ENCODE measurements at places on chromosomes 4 and X. TPM values are rescaled to one million over a fixed set of nuclear protein-coding genes. Genes with fewer than 3 reads are reported as not detected.
A peak's percentile ranks its signal among the peaks of the same experiment; 100 is the strongest.

Gene TEX13D
- not detected for total RNA-seq

Gene CT45A10
- total RNA-seq: not detected

Gene P2RY8
- 0.59 TPM for total RNA-seq

Gene PASD1
- not detected for total RNA-seq

DNA sequence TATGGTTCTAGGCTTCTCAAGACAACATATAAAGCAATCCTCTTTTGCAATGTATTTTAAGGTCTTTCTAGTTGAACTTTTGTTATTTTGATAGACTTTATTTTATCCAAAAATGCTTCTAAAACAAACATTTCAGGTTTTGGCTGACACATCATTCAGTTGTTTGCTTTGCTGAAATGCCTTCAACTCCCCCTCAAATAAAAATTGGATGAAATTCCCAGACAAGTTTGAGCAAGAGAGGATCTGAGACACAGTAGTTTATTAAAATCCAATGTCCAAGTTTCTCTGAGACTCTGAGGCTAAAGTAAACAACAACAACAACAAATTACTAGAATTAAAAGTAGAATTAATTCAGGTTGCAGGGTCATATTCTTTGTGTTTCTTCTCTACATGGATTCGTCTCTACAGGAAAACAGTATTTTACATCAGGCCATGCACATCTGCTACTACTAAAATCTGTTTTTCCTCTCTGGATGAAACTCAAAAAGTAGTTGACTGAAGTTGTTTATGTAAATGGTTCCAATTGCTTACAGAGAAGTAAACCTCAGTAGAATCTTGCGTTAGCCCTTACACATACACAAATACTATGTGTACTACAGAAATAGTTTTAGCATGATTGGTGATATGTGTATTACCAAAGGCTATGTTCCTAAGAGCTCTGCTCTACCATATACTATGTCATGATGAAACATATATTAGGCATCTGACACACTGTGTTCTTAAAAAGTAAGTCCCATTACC lies 64.9 kb downstream of the PRSS12 start:
- no peak for DNase-seq

DNA sequence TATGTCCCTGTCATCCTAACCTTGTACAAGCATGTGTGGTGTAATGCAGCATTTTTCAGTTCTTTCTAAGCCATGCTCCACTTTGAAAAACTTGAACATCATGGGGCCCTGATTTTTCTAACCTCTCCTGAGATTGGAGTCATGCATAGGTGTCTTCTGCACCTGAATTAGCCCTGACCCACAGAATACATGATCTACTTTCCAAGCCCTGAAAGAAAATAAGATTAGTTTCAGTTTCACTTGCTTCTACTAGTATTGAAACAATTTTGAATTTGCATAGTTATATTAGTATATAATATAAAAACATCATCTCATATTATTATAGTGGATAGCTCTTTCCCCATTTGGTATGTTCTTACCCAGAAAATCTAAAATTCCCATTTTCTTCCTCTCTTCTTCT lies 178.2 kb downstream of the HS3ST1 start:
- DNase-seq: no peak

DNA sequence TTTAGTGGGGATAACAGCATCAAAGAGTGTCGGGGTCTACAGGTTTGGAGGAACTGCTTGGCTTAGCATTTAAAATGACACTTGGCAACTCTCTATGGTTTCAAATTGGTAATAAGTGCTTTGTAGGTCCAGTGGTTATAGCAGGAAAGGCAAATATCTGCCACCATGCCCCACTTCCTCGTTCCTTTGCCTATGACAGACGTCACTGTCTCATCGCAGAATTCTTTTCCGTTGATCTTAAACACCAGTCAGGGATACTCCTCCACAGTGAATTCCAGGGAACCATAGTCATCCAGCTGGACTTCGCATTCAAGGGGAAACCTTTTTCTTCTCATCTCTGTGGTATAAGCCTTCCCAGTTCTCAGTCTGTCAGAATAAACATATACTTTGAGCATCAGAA lies 319.1 kb downstream of the GPAT3 start:
- no peak for DNase-seq

GRCh38 chr4:121072224-121073003 lies at the start of gene NDNF:
Gene NDNF (minus strand): TSS chr4:121072535. CDS start chr4:121045837, 26,698 bp downstream.
- DNase-seq: peak; percentile 15

DNA sequence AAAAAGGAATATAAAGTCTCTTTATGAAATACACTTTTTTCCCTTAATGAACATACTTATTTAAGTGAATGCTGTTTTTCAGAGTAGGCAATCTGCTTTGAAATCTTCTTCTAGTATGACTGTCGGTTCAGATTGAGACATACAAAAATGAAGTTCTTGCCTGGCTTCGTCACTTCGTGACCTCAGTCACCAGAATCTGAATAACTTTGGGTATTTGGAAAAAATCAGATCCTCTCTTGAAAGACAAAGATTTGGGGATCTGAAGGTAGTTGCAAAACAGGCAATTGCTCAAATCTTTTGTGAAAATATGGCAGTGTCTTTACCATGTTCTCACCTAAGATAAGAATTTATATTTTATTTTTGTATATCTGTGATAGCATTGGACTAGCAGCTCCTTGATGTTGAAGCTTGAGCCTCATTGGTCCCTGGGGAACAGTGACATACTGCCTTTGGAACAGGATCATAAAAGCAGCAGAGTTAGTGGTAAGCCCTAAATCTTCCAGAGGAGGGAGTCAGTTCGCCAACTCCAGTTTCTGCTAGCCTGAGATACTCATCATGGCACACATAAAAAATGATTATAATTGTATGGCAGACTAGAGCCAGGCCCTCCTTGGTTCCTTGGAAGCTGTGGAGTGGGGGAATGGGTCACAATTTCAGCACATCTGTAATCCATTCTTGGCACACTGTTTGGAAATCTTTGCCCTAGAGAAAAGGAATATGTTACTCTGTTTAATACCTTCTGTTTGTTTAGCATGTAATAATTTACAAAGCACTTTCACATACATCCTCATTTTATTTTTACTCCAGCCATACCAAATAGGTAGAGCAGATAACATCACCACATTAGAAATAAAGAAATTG lies 5.0 kb downstream of the ARFIP1 start:
- no peak for DNase-seq

GRCh38 chr4:184293552-184293951 lies 75.9 kb upstream of the ENPP6 start:
- no peak for DNase-seq

DNA sequence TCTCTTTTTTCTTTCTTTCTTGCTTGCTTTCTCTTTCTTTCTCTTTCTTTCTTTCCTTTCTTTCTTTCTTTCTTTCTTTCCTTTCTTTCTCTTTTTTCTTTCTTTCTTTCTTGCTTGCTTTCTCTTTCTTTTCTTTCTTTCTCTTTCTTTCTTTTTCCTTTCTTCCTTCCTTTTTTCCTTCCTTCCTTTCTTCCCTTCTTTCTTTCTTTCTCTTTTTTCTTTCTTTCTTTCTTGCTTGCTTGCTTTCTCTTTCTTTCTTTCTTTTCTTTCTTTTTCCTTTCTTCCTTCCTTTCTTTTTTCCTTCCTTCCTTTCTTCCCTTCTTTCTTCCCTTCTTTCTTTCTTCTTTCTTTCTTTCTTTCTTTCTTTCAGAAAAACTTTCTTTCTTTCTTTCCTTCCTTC lies 108.1 kb upstream of the SHOX start:
- no peak for DNase-seq

GRCh38 chrX:952816-953215 lies 259.6 kb downstream of the CRLF2 start:
- no peak for DNase-seq

DNA sequence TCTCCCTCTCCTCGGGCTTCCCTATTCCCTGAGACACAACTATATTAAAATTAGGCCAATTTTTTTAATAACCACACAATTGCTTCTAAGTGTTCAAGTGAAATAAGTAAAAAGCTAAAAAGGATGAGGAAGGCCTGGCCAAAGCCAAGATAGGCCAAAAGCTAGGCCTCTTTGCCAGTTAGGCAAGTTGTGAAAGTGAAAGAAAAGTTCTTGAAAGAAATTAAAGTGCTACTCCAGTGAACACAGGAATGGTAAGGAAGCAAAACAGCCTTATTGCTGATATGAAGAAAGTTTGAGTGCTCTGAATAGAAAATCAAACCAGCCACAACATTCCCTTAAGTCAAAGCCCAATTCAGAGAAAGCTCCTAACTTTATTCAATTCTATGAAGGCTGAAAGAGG lies 114.2 kb upstream of the FAT4 start:
- no peak for DNase-seq

- no peak for DNase-seq
Measured at GRCh38 chr4:86579941-86580340, 14.2 kb upstream of the PTPN13 start.

DNA sequence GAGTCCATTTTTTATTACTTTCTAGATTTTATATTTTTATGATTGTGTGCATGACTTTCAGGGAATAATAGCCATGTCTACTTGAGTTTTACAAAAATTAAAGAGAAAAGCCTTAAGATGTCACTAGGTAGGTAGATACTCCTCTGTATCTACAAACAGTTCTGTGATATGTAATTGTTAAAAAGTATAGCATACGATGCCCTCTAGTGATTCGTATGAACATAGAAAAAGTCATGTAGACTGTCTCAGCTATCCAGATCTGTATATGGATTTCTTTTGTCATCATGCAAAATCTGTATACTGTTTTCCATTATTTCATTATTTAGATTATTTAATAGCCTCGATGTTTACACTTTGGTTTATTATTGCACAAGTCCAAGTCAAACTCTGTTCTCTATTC lies 856.6 kb downstream of the CENPC start:
- DNase-seq: no peak

DNA sequence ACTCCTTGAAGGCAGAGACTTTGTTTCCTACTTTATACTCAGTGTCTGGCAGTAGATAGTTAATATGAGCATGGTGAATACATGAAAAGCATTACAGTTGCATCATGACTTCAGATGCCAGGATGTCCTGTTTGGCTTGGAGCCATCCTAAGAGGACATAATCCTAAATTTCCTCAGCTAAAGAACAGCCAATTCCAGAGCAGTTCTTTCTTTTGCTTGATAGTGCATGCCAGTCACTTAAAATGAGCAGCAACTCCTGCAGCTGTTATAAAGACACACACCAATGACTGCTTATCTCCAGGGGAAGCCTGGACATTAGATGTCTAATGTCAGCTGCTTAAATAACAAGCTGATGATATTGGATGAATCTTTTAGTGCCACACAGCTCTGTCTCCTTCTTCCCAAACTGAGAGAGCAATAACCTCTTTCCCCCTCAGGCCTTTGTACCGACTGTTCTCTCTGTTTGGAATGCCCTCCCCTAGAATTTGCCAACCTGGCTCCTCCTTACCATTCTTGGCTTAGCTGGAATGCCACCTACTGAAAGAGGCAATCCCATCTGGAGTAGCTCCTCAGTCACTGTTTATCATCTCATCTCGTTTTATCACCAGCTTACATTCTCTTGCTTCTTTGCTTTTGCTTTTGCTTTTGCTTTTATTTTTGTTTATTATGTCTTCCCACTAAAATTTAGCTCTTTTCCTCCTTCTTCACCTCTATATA lies 100.8 kb upstream of the USP38 start:
- no peak for DNase-seq

GRCh38 chr4:95963456-95963855 lies 123.6 kb downstream of the PDHA2 start:
- DNase-seq: no peak

DNA sequence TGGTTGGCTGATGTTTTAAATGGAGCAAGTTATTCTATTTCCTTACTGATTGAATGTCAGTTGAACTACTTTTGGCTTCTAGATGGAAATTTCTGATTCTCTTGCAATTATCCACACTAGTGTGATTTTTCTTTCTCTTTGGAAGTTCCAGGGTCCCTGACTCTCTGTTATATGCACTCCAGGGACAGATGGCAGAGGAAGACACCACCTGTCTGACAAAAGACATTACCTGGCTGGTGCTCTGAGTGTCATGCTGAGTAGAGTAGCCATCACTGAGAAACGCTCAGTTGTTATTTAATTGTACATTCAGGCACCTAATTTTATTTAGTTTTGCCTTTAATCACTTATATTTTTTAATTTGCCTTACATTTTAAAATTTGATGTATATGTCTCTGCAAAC lies 105.4 kb upstream of the TLL1 start:
- DNase-seq: no peak

DNA sequence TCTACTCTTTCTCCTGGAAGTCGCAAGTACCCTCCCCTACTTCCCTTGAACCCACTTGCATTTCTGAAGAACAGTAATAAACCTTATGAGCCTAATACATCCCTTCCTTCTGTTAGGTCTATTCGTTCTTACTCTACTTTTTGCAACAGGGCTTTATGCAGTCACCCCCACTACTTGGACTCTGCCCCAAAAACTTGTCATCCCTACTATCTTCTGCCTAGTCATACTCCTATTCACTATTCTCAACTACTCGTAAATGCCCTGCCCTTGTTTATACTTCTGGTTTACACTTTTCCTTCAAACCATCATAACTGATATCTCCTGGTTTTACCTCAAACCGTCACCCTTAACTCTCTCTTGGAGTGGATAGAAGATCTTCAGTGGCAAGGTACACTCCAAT lies 55.2 kb upstream of the SLIT2 start:
- DNase-seq: no peak

DNA sequence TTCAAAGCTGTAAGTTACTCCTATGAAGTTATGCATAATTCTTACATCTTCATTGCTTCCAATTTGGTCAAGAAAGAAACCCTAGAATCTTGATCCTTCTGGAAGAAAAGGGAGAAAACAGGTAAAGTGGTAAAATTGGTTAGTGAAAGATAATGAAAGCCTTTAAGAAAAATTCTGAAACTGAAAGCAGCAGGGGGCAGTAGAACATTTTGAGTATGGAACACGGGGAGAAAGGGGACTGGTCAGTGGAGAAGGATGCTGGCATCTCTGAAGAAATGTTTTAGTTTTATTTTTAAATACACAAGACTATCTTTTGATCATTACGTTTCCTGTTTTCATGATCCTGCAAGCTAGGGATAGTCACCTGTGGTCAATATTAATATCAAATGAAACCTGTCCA lies 54.3 kb downstream of the SLIT2 start:
- DNase-seq: no peak

DNA sequence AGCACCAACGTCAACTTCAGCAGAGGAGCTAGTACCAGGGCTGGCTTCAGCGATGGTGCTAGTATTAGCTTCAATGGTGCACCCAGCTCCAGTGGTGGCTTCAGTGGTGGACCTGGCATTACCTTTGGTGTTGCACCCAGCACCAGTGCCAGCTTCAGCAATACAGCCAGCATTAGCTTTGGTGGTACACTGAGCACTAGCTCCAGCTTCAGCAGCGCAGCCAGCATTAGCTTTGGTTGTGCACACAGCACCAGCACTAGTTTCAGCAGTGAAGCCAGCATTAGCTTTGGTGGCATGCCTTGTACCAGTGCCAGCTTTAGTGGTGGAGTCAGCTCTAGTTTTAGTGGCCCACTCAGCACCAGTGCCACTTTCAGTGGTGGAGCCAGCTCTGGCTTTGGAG lies 8.3 kb downstream of the TRO start:
- DNase-seq: no peak
